ENCODE measurements at places on chromosomes 1 and 21.

GRCh38 chr1:14968251-14968851 lies 185.2 kb upstream of the TMEM51 start:
- DNase-seq = no peak

GRCh38 chr1:16980473-16981268 lies at the start of gene MFAP2:
TSS of gene MFAP2 (minus strand) at chr1:16980620. CDS start at chr1:16978273, 2,347 bp downstream.
- DNase-seq = no peak

GRCh38 chr1:235052067-235053008 lies 76.3 kb downstream of the TOMM20 start:
- no peak for DNase-seq

DNA sequence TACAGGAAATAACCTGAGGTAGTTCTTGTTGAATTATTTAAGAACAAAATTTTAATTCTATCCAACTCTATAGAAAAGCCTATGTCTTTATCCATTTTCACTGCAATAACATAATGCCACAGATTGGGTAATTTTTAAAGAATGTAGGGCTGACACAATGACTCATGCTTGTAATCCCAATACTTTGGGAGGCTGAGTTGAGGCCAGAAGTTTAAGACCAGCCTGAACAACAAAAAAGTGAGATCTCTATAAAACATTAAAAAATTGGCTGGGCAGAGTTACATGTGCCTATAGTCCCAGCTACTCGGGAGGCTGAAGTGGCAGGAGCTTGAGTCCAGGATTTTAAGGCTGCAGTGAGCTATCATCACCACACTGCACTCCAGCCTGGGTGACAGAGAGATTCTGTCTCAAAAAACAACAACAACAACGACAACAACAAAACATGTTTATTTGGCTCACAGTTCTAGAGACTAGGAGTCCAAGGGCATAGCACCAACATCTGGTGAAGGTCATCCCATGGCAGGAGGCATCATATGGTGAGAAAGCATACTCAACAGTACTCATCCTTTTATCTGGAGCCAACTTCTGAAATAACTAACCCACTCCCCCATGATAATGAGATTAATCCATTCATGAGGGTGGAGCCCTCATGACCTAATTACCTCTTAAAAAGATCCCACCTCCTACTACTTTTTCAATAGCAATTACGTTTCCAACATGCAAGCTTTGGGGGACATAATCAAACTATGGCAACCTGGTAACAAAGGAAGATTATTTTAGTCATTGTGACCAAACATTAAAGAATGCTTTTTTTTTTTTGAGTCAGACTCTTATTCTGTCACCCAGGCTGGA lies 59.6 kb downstream of the ABL2 start:
- DNase-seq = no peak

DNA sequence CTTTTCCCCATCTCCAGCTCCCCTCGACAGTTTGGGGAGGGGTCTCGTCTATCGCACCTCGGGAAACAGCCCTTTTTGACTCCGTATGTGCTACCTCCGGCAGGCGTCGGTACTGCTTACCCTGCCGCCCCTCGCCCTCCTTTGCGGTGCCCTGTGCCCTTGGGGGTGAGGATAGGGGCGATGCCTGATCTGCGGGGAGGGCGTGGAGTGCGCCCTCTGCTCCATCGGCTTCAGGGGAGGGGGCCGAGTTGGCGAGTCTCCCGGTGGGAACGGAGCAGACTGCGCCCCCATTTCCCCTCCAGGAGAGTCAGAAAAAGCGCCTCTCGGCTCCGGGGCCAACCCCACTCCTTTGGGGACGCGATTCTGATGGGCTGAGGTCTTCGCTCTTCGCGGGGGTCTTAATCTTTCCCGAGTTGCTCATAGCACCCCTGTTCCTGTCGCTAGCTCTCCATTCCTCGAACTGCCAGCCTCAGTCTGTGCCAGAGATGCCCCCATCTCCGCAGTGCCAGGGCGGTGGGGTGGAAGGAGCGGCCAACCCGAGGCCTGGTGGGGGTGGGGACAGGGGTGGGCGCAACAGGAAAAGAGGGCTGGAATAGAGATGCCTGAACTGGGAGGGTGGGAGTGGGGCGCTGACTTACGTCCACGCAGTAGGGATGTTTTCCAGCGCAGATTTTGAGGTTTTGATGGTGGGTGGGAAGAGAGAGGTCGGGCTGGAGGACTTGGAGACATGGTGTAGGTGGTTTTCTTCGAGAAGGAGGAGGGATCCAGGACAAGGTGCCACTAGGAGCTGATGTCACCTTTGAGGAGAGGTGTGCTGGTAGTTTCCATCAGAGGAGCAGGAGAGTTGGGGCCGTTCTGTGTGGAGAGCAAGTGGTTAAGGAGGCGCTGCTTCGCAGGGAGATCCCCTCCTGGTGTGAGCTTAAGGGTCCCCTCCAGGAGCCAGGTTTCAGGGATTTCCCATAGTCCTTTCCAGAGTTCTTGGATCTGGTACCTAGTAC lies 674 bp downstream of the PPFIA4 start:
- DNase-seq = no peak

DNA sequence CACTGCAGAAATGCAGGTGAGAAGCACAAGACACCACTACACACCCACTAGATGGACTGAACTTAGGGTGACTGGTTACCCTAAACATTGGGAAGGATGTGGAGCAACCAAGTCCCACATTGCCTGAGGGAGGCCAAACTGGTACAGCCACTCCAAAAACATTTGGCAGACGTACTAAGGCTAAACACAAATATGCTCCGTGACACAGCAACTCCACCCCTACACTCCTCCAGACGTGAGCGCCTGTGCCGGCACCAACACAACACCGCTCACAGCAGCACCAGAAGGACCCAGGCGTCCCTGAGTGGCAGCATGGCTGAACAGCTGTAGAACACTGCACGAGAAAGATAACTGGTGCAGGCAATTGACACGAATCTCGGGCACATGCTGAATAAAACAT lies 14.7 kb downstream of the PTTG1IP start:
- no peak for DNase-seq

DNA sequence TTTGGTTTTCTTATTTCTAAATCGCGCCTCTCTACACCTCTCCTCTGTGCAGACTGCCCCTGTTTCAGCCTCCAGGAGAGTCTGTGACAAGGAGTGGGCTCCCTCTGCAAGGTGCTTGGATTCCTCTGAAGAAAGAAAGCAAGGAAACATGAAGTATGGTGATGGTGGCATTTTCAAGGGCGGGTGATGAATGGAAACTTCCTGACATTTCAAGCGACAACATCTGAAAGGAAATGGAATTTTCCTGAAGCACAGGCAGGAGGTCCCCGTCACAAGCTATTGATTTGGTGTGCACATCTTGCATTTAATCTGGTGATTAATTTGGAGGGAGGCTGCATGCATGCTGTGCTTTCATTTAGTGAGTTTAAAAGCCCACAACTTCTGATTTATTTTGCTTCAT lies 164.6 kb upstream of the FGGY start:
- DNase-seq = no peak

- no peak for DNase-seq
Observed at GRCh38 chr21:44919111-44919912, 1.4 kb downstream of the ITGB2 start.

DNA sequence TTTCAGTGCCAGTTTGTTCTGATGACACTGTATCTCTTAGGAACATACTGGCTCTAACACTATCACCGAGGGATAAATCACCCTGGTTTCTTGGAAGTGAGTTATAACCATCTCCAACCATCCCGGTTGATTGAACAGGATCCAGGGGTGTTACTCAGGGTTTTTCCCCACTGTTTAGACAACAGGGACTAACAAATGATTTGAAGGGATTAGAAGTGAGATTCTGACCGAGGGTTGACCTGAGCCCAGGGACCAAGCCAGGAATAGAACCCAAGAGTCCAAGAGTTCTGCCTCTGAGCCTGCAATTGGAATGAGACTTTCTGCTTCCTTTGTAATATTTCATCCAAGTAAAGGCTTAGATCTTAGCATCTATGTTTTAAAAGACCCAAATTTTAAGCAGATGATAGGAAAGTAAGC lies 154.0 kb downstream of the DHRS3 start:
- DNase-seq = no peak

- no peak for DNase-seq
Observed at GRCh38 chr1:206467915-206468314, 2.4 kb upstream of the IKBKE start.

Data from T-helper 22 cell (primary cell).